ENCODE measurements at places on chromosomes 7 and 10.
A peak's percentile ranks its signal among the peaks of the same experiment; 100 is the strongest.

DNA sequence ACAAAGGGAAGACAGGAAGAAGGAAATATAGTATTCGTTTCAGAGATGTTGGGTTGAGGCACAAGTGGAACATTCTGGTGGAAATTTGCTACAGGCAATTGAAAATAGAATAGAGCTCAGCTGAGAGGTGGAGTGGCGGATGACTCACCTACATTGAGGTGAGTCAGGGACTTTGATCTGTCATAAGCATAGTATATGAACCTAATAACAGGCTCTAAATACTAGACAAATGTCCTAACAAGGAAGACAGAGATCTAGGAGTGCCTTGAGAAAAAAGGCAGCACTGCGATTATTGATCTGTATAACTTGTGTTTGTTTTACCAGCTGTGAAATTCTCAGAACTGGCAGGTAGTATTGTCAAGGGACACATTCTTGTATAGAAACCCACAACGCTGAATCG lies 907 bp upstream of the IFRD1 start:
- no peak for DNase-seq

DNA sequence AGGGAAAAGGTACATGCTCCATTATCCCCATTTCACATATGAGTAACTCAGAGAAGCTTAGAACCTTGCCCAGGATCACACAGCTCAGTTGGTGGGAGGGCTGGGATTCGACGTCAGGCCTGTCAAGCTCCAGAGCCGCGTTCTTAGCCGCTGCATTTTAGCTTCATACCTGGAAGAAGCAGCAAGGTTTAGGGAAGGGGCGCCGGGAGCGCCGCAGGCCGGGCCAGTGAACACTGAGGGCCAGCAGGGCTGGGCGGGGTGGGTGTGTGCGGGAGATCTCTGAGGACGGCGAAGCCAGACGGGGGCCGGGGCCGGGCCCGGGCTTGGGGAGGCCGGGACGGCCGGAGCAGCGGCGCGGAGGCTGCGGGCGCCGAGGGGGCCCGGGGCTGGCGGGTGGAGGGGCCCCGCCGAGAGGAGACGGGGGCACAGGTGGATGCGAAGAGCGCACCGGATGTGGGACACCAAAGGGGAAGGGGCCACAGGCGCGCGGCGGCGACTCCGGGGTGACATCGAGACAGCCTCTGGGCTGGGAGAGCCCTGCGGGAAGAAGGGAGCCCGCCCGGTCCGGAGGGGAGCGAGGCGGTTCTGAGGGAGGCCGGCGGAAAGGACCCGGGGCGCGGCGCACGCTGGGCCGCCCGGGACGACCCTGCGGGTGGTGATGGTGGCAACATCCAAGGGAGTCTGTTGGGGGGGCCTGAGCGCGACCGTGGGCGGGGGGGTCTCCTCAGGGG lies 498 bp downstream of the NDST2 start:
- DNase-seq = no peak

DNA sequence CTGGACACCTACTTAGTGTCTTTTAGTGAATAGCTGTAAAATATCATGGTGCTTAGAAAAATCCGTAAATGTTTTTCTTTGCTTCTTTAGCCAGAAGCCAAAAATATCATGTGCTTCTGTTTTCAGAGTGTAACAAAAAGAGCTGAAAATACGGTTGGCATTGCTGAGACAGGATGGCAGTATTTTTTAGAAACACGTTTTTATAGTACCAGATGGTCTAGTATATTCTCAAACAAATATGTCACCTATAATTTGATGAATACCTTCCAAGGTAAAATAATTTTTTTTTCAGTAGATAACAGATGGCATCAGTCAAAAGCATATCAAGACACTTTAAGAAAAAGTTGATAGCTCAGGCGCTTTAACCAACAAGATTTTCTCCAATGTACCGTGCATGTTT lies 326.6 kb downstream of the PHF14 start:
- DNase-seq = no peak

DNA sequence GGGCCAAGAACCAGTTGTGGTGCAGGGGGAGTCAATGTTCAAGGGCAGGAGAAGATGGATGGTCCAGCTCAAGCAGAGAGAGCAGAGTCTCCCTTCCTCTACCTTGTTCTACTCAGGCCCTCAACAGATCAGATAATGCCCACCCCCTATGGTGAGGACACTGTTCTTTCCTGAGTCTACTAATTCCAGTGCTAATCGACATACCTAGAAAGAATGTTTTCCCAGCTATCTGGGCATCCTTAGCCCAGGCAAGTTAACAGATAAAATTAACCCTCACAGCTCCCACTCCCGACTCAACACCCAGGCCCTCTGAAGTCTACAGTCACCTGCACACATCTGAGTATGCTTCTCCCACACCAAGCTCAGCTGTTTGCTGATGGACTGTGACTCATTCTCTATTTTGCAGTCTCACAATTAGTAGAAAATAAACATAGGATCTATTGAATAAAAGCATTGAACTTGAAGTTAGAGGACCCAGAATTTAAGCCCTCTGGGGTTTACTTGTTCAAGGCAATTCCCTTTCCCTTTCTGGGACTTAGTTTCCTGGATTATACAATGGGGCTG lies 17.1 kb downstream of the COL13A1 start:
- no peak for DNase-seq

- peak; percentile 28 for DNase-seq
Observed at GRCh38 chr7:15228831-15229230, 326.3 kb upstream of the DGKB start.

DNA sequence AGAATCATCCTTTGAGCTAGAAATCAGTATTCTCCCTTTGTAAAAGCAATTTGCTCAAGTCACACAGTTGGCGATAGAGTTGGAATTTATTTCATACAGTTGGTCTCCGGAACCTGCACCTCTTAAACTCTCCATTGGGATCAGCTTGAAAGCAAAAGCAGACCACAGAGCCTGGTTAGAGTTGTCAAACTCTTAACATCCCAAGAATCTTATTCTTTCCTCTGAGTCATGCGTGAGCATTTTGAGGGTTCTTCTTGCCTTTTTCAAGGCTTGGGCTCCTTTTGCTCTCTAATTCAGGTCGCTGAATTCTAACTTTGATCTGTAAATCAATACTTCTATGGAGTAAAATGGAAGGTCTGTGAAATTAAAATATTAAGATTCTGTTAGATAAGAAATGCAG lies 19.6 kb upstream of the SCIN start:
- no peak for DNase-seq

- peak; percentile 20 for DNase-seq
Observed at GRCh38 chr7:4665661-4666060, 16.4 kb upstream of the FOXK1 start.

Data from brain (organoid and tissue), 16 donors.